ENCODE measurements at places on chromosomes 6 and 20.

GRCh38 chr6:125828476-125829039 lies 37.8 kb downstream of the NCOA7 start:
- DNase-seq: no peak

GRCh38 chr20:41509316-41510200 lies 108.6 kb downstream of the CHD6 start:
- DNase-seq: no peak

DNA sequence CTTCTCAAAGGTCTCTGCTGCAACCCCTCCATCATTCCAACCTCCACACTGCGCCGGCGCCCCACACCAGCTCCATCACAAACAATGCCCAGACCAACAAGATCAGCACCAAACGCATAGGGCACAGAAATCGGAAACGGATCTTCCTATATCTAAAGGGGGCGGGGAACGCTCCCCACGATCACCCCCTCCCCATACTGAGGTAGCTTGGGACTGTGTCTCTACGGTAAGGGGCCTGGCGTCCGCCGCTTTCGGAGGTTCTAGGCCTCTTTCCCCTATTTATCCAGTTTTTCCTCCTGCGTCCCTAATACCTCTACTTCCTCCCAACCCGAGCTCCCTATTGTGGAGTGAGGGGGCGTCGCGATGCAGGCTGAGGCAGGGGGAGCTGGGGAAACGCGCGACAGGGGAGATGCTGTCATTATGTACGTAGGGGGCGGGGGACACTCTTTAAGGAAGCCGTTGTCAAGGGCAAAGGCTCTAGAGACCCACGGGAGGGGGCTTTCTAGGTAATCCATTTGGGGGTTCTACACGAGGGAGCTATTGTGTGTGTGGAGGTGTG lies 909 bp downstream of the DNAAF9 start:
- peak; percentile 2 for DNase-seq

DNA sequence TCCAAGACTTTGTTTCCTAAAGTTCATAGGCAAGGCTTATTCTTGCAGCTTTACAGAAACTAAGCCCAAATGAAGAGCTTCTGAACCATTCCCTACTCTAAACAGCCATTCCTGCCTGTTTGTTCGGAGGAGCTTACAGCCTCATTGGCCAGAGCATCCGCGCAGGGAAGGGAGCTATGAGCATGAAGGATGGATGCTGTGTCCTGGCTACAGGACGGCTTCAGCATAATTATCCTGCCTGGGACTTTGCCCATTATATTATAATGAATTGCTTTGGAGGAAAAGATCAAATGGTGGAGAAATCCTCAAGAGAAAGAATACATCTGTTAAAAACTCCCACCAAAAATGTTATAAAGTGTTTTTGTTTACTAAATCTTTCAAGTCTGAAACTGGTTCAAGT lies 378.2 kb upstream of the BTBD3 start:
- no peak for DNase-seq

- DNase-seq: no peak
Measured at GRCh38 chr6:133456944-133457343, 215.8 kb downstream of the EYA4 start.

GRCh38 chr6:52972989-52973388 lies 22.1 kb downstream of the GSTA4 start:
- no peak for DNase-seq

Data from stimulated activated CD4-positive, alpha-beta T cell treated with anti-CD3 and anti-CD28 coated beads, Interleukin-2, amount 100 ng/mL, for 24 hours (primary cell).